ENCODE measurements at places on chromosomes 13 and 19.

DNA sequence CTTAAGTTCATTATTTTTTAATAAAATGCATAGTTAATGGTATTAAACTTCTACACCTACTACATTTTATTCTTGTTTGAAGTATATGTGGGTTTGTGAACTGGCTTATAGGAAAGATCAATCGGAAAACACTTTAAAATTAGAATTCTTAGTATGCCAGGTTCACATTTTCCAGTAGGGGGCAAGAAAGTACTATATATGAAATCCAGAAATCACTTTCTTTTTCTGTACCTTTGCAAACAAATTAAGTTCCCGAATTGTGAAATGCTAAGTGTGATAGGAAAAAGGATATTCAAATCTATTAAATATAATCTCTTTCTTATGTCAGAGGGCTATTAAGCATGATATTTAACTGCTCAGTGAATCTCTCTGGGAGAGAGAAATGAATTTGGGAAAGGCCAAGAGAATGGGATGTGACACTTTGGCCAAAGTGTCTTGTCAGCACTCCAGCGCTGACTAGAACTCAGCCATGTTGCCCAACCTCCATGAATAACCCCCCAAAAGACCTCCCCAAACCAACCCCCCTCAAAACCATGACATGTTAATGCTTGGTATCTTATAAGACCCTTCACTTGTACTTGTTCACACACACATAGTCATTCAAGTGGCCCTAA is 122.6 kb upstream of the SLC10A2 start:
- no peak for DNase-seq

- DNase-seq, result no peak
These were observed 415.2 kb downstream of the KCTD12 start for GRCh38 chr13:76470991-76471390.

DNA sequence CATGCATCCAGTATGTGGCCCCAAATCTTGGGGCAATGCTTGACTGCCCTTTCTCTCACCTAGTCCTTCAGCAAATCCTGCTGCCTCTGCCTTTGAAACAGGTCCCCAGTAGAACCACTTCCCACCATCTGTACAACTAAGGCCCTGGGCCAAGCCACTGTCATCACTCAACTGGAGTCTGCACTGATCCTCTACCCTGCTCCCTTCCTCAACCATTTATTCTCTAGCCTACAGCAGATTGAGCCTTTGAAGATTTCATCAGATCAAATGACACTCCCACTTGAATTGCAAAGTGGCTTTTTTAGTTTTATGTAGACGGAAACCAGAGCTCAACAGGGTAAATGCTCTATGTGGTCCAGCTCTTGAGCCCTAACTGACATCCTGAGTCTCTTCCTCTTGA is 43.5 kb downstream of the ATP8A2 start:
- DNase-seq, result no peak

DNA sequence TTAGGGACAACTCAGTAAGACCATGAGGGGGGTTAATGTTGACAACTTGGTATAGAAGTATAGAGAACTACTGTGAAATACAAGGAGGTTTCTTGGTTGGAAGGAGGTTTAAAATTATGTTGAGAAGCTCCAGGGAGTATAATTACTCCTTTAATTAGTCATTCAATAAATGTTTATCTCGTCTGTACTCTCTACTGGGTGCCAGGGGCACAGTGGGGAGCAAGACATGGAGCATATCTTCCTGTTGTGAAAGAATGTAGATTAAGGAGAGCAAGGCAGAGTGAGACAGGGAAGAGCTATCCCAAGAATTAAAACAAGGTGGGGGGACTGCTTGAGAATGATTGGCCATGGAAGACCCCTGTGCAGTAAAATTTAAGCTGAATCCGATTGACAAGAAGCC is 33.7 kb upstream of the TDRD3 start:
- no peak for DNase-seq

GRCh38 chr19:9139609-9140158 is 513 bp upstream of the ZNF317 start:
- DNase-seq, result no peak

DNA sequence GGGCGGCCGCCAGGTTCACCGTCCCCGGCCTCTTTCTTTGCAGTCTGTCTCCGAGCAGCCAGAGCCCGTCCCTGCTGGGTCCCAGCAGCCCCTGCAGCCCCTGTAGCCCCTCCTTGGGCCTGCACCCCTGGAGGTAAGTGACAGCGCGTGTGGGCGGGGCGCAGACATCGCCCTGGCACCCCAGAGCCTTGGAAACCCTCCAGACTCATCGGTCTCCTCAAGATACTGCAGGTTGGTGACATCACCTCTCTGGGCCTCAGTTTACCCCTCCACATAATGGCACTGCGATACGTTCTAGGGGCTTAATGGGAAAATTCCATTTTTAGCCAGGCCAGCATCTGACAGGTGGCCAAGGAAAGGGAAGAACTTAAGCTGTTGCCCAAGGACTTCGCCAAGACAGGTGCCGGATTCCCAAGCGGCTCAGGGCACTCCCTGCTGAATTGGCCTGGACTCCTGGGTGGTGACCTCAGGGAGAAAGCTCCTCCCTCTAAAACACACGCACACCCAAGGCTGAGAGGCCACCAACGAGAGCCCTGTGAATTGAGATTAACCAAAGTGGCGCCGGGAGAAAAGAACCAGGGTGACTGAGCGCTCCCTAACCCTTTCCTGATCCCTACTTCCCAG is 13.1 kb downstream of the MAST3 start:
- no peak for DNase-seq

- DNase-seq, result peak; percentile 98
These were observed 251.1 kb downstream of the EFNB2 start for GRCh38 chr13:106284358-106284757.

- no peak for DNase-seq
These were observed 198.4 kb downstream of the DLEU7 start for GRCh38 chr13:50645092-50645491.

GRCh38 chr19:2345794-2346663 is 14.0 kb upstream of the TMPRSS9 start:
- no peak for DNase-seq

GRCh38 chr13:93377196-93377595 is 150.6 kb downstream of the GPC6 start:
- DNase-seq, result no peak

DNA sequence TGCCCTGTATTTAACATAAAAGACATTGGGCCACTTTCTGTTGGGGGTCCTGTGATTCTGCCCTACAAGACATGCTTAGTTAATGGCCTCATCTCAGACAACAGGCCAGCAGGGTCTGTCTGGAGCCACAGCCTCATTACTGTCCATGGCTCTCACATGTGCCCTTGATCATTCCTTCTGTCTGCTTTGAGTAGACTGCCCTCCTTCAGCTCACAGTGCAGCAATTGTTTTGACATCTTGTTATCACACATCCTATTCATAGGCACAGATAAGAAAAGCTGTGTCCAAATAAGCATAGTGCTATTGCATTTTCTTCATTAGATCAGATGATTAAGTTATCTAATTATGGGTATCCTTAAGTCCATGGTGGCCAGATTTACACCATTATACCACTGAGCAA is 127.9 kb downstream of the KCTD12 start:
- DNase-seq, result no peak

DNA sequence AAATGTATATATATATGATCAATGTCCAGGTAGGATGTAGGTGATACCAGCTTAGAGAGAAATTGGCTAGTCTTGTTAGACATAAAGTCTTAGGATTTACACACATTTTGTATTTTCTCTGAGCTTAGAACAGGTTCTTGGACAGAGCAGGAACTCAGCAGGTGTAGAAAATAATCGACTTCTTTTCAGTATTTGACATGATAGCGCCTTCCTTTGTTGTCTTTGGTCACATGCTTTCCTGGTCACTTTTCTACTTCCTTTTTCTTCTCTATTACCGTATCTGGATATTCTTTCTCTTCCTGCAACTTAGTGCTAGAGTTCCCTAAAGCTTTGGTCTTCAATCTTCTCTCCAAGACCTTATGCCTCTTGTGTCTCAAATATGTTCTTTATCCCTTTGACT is 107.4 kb downstream of the LRCH1 start:
- no peak for DNase-seq

DNA sequence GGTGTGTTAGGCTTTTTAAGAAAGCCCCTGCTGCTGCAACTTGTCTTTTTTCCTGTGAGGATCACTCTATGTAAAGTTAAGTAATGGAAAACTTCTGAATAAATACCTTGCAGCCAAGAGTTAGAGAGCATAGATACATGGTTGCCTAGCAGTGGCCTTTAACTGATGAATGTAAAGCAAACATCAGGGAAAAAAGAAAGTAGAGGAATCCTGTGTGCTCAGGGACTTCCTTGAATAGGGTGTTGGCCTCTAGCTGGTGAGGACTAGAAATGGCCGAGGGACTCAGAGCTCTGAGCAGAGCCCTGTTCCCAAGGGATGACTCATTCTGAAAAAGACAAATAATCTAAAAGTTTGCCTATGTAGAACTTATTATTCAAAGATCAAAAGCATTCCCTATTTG is 135.7 kb downstream of the MIPEP start:
- peak; percentile 59 for DNase-seq

GRCh38 chr19:12647047-12647446 is 19.5 kb downstream of the MAN2B1 start:
- no peak for DNase-seq
